ENCODE measurements at places on chromosomes 12 and 14. TPM values are rescaled to one million over a fixed set of nuclear protein-coding genes. Genes with fewer than 3 reads are reported as not detected.

GRCh38 chr12:85466890-85467289 lies 186.9 kb downstream of the ALX1 start:
- DNase-seq, result no peak

DNA sequence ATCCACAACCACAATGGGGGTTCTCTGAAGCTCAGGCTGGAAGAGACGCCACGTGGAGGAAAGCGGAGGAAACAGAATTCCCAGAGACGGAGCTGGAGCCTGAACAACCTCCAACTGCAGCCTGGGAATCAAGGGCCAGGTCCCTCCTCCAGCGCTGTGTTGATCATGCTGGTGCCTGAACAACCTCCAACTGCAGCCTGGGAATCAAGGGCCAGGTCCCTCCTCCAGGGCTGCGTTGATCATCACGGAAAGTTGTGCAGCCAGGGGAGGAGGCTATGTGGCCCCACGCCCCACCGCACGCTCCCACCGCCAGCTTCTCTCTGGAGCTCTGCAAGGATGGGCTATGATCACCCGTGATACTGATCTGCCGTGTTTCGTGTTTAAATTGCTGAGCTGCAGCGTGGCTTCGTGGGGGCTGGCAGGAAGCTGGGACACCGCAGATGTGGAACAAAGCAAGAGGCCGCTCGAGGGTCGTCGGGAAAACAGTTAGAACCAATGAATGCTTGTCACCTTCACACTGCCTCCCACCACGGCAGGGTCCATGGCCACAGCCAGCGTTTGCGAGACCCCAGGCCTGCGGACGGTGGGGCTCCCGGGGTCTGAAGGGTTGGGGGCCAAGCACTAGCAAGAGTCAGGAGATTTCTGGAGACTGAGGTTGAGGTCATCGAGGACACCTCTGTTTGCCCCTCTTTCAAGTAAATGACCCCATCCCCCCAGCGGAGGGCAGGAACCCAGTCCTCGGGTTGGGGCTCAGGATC lies 51.8 kb upstream of the FBRSL1 start:
- DNase-seq, result peak; percentile 88

- peak; percentile 51 for DNase-seq
These were observed 10.6 kb upstream of the MAP4K5 start for GRCh38 chr14:50542941-50543418.

GRCh38 chr14:102500713-102501112 lies 8.9 kb downstream of the ANKRD9 start:
- DNase-seq, result no peak

DNA sequence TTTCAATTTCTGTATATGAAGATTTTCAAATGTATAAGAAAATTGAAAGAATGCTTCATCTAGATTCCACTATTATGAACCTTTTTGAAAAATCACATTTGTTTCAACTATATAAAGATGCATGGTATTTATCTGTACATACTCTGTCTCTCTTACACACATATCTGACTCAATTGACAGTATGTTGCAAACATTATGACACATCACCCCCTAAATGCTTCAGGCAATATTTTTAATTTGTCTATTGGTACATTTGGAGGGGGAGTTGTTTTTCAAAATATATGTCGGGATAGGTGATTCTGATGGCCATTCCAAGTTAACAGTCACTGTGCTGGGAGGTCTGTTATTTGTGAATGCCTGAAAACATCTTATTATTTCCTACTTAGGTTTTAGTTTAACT lies 14.4 kb downstream of the PCNX1 start:
- no peak for DNase-seq

DNA sequence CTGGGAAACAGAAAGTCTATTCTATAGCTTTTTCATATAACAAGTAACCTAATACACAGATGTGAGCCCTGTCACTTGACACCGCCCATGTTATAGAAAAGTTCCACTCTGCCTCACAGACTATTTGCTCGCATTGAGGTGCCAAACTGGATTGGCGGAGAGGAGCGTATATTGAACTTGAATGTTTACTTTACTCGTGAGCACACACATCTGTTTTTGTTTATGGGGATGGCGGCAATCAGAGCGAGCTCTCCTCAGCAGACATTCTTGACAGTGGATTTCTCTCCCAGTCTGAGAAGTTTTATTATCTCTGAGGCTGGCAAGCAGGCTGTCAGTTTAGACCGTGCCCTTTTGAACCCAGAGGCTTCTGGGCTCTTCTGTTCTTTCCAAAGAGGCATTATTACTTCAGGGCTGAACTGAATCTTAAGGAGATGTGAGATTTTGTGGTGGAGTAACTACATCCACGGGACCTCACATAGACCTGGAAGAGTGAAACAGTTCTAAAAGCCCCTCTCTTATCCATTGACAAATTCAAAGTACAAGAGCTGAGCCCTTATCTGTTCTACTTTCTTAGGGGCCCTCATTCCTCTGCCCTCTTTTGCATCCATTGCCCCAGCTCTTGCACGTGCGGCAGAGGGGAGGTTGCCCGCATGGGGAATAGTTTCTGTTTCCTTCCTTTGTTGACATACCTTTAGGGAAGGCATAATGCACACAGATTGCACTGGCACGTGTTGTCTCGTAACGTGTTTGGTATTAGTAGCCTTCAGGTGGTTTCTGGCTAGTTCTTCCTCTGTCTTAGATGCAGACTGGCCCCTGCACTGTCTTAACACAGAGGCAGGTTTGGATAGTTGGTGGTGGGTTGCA lies 68.2 kb downstream of the DRAM1 start:
- no peak for DNase-seq

DNA sequence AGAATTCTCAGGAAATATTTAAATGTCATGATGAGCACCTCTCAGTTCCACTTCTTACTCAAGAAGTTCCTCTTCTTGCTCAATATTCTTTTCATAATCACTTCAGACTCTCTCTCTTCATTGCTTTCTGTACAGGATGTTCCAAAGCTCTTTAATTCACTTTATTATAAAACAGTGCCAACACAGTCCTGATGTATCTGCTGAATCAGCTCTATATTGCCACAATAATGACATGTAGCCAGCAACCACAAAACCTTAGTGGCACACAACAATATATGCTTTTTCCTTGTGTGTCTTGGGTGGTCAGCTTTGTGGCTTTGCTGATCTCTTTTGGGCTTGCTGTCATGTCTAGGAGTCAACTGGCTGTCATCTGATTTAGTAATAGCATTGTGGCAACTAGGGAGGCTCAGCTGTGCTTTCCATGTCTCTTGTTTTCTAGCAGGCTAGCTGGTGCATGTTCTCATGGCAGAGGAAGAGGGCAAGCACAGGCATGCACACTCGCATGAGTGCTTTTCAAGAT lies 52.8 kb upstream of the SLC2A13 start:
- no peak for DNase-seq

DNA sequence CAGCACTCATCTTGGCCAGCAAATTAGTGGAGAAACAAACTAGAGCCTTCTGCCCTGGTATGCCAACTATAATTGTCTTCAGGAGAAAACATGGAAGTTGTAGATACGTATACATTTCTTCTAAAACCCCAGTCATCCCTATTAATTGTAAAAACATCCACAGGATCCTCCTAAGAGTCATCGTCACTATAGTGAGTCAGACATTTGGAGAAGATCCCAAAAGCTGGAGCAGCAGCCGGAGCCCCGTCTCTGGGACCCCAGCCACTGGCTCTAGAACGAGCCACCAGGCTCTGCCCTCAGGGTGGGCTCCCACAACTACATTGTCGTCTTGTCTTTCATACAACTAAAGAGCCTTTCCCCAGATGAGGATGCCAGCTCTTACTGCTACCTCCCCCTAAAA lies 15.5 kb downstream of the PRKAB1 start:
- peak; percentile 73 for DNase-seq

DNA sequence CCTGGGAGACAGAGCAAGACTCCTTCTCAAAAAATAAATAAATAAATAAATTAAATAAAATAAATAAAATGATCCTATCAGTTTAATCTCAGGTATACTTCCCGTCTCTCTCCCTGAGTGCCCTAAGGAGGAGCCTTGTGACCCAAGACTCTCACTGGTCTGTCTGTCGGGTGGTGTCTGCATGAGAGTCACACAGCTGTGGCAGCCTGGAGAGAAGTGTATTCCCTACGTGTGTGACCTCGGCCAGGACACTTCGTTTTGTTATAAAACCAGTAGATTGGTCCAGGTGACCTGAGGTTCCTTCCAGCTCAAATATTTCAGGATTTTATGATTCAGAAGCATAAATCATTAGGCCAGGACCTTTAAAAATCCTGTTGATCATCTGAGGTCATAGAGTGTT lies 4.8 kb downstream of the SYNE3 start:
- no peak for DNase-seq

DNA sequence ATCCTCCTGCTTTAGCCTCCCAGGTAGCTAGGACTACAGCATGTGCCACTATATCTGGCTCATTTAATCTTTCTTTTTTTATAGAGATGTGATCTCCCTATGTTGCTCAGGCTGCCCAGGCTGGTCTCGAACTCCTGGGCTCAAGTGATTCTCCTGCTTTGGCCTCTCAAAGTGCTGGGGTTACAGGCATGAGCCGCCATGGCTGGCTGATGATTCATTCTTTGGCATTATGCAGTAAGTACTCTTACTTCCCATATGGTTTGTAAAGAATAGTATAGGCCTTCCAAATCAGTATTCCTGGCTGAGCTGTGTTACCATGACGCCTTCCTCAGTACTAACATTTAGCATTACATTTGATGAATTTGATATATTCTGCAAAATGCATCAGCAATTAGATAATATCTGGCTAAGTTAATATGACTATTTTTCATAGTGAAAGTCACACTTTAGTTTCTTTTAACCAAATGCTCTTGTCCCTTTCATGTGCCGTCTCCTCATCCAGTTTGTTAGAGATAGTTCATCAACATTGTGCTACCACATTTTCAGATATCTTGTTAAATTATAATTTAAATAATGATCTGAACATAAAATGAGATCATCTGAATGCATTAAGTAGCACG lies 3.2 kb upstream of the MIA2 start:
- no peak for DNase-seq

DNA sequence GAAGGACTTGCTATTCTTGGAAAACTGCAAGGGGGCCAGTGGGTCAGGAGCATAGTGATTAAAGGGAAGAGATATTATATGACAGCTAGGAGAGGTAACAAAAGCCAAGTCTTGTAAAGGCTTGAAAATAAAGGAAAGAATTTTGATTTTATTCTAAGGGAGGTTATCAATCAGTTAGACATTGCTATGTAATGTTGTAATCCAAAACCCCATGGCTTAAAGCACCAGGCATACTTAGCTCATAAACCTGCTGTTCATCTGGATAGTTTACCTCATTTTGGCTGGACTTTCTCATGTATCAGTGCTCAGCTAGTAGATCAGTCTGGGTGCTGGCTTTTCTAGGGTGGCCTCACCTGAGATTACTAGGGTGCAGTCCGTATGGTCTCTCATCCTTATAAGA lies 680.9 kb upstream of the LMO3 start:
- no peak for DNase-seq

DNA sequence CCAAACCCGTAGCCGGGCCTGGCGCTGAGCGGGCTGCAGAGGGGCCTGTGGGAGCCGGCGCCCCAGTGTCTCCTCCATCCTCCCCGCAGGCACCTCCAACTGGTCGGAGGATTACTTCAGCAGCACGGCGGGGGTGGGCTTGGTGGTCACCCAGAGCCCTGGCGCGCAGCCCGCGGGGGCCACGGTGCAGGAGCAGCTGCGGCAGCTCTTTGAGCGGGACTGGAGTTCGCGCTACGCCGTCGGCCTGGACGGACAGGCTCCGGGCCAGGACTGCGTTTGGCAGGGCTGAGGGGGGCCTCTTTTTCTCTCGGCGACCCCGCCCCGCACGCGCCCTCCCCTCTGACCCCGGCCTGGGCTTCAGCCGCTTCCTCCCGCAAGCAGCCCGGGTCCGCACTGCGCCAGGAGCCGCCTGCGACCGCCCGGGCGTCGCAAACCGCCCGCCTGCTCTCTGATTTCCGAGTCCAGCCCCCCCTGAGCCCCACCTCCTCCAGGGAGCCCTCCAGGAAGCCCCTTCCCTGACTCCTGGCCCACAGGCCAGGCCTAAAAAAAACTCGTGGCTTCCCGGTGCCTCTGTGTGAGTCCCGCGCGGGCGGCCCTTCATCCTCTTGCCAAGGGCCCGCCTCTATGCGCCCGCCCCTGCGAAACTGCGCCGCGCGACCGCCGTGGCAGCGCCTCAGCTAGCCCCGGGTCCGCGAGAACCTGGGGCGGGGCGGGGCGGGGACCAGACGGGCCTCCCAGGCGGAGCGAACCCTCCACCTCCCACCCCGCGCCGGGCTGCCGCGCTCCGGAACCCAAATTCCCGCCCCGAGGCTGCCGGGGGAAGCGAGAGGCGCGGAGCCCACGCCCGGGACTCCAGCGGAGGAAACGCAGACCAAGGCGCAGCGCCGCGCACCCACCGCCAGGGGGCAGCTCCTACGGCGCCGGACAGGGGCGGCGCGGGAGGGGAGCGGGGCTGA lies 8.3 kb downstream of the PLD4 start:
- DNase-seq, result peak; percentile 100

GRCh38 chr12:22190-22529 lies 44.4 kb upstream of the IQSEC3 start:
- DNase-seq, result peak; percentile 71

DNA sequence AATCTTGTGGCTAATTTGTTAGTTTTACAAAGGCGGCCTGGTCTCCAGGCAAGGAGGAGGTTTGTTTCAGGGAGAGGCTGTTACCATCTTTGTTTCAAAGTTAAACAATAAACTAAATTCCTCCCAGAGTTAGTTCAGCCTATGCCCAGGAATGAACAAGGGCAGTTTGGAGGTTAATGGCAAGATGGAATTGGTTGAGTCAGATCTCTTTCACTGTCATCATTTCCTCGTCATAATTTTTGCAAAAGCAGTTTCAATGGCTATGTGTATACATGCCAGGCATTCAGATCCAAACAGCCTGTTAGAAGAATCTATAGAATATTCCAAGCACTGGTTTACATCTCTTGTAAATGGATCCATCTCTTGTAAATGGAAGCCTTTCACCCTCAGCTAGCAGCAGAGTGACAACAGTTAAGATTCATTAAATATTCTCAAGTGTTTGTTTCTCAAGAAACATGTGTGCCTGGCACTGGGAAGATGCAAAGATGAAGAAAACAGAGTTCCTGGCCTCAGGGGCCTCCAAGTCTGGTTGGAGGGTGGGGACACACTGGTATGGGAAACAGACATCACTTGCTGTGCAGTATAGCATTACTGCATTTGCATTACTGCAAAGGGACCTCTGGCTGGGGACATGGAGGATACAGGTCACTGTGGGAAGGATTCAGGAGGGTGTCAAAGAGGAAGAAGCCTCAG lies 65.8 kb downstream of the RIN3 start:
- DNase-seq, result no peak

The STON2 gene
- total RNA-seq, result 49.6 TPM

The CCDC196 gene
- not detected for total RNA-seq

The SDR9C7 gene
- total RNA-seq, result not detected

The KRT2 gene
- not detected for total RNA-seq

The PTPRB gene
- 0.29 TPM for total RNA-seq

The KRT6C gene
- not detected for total RNA-seq

The CLMN gene
- 1.1 TPM for total RNA-seq

The RNFT2 gene
- total RNA-seq, result 2.4 TPM

The SLC39A5 gene
- not detected for total RNA-seq

The GPD1 gene
- under 0.01 TPM for total RNA-seq

Data from osteoblast (primary cell).